ENCODE measurements at places on chromosomes 6 and 20.

GRCh38 chr20:57791966-57792365, 82.2 kb upstream of the PMEPA1 start:
- H3K36me3 ChIP-seq: no peaks in the 10 kb centered on the region
- no peak for DNase-seq
- H3K4me1 ChIP-seq: no peaks in the 10 kb centered on the region
- H3K4me3 ChIP-seq: no peak overlapping the region

DNA sequence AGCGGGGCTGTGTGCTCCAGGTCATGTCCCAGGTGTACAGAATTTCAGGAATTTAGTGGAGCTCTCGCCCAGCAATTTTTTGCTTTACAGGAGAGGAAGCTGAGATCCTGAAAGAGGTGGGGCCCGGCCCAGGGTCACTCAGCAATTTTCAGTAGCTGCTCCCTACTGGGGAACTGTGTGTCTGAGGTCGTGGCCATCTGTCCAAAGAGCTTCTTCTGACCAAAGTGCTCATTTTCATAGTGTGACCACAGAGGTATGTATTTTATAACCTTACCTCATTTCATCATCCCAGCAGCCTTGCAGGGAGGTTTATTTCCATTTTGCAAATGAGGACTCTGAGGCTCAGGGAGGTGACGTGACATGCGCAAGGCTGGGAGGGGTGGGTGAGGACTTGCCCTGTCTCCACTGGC, 46.3 kb downstream of the FAM209B start:
- peaks cover 13% of the 10 kb centered on the region for H3K4me1 ChIP-seq
- no peak overlapping the region for H3K27ac ChIP-seq
- no peak overlapping the region for H3K4me3 ChIP-seq

DNA sequence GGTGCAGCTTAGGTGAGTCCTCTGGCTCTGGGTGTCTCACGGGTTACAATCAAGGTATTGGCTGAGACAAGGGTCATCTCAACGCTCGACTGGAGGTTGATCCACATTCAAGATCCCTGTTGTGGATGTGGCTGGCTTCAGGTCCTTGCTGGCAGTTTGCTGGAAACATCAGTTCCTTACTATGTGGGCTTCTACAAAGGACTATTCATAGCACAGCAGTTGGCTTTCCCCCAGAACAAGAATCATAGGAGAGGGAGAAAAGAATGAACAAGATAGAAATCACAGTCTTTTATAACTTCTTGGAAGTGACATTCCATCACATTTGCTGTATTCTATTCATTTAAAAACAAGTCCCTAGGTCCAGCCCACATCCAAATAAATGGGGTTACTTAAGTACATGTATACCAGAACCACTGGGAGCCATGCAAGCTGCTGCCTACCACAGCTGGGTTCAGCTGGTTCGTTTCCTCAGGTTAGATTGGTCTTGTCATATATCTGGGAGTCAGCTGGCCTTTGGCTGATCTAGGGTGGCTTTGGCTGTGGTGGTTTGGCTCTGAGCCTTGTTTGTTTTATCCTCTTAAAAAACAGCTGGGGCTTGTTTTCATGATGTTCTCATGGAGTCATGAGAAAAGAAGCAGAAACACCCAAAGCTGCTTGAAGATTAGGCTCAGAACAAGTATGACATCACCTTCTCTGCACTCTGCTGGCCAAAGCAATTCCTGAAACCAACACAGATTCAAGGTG, 433.2 kb upstream of the SPTLC3 start:
- H3K27me3 ChIP-seq: no peaks in the 10 kb centered on the region
- H3K27ac ChIP-seq: peak overlapping the region; percentile 55
- H3K4me3 ChIP-seq: no peak overlapping the region

GRCh38 chr6:71287038-71287437, 1.6 kb upstream of the OGFRL1 start:
- peaks cover 68% of the 10 kb centered on the region for H3K4me1 ChIP-seq
- DNase-seq: peak; percentile 65
- no peaks in the 10 kb centered on the region for H3K36me3 ChIP-seq
- H3K4me3 ChIP-seq: peak overlapping the region; percentile 86
- H3K27me3 ChIP-seq: no peaks in the 10 kb centered on the region
